Daoy (cell line): ENCODE measurements at places on chromosomes 2 and 18. TPM values are rescaled to one million over a fixed set of nuclear protein-coding genes. Genes with fewer than 3 reads are reported as not detected.

- DNase-seq = peak; percentile 4
Observed at GRCh38 chr2:61575447-61575859, 37.3 kb upstream of the XPO1 start.

- peak; percentile 39 for DNase-seq
Observed at GRCh38 chr2:64214281-64215115, 70.3 kb upstream of the PELI1 start.

CYTIP gene
- total RNA-seq = 3.1 and 5.9 TPM in 2 replicates

DNA sequence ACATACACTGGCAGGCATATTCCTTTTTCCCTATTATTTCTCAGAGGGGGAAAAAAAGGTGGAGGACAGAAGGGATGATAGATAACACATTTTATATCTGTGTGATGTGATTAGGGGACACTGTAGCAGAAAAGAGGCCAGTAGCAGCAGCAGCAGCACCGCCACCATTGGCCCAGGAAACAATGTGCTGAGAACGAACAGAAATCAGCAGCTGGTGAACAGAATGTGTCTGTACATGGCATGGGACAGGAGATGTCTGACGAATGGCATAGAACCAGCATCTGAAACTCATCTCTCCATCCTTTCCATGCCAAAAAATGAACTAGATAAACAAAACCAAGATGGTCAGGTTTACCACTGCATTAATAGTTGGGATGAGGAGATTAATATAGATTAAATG lies 936.1 kb upstream of the ACVR2A start:
- no peak for DNase-seq

RGPD3 gene
- 0.06 and 0.80 TPM in 2 replicates for total RNA-seq

DNA sequence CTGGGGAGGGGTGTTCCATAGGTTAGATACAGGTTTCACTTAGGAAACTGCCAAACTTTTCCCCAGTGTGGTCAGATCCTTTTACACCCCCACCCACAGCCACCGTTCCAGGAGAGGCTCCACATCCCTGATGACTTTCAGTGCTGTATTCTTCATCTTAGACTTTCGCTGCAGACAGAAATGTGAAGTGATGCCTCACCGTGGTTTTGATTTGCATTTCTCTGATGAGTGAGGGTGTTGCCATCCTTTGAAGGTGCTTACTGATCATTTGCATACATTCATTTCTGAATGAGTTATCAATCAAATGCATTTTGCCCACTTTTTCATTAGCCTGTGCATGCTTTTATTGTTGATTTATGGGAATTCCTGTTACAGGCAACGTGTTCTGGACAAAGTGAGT lies 14.9 kb downstream of the COPS9 start:
- no peak for DNase-seq

CYP27A1 gene
- 0.77 and 0.80 TPM in 2 replicates for total RNA-seq

DNA sequence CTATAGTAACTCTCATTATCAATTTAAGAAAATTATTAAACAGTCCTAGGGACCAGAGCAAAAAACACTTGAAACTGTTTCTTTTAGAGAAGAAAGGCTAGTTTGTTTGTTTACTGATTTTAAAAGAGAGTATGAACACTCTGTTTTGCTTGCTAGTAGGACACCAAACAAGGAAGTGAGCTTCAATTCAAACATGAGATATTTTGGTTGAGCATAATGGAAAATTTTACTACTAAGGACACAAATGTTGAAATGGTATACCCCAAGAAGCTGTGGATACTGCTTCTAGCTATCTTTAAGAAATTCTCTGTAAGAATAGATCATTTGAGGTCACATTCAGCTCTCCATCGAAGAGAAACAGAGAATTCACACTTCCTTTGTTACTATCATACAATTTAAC lies 216.3 kb upstream of the SMAD7 start:
- no peak for DNase-seq

RTKN gene
- 5.4 and 6.9 TPM in 2 replicates for total RNA-seq

DNA sequence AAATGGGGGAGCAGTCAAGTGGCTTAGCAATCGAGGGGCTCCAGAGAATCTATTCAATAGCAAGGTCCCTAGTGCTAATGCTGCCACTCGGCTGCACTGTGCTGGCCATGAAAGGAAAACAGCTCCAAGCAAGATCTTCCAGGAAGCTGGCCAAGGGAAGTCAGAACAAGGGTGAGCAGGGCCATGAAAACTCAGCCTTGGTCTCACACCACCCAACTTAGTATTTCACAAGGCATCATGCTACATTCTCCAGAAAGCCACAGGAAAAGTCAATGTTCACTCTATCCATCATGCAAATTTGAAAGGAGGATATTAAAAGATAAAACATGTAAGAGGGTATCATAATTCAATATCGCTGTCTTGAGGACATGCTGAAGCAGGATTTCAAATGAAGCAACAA lies 35.7 kb downstream of the NRP2 start:
- no peak for DNase-seq

DNA sequence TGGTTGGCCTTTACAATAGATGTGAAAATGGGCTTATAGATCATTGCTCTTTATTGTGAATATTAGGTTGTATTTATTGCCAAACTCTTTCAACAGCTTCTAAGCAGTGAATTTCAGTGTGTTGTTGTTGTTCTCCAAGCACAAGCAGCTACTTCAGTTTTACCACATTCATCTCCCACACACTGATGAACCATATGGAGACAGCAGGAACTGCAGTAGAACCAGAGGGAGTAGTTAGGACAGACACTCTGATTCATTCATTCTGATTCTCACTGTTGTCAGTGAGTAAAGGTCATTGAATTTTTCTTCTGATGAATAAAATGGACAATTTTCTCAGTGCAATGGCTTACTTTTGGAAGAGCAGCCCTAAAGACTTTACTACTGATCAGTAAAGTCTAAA lies 40.2 kb downstream of the CCDC74A start:
- no peak for DNase-seq

ATIC gene
- 26.3 and 44.6 TPM in 2 replicates for total RNA-seq

DNA sequence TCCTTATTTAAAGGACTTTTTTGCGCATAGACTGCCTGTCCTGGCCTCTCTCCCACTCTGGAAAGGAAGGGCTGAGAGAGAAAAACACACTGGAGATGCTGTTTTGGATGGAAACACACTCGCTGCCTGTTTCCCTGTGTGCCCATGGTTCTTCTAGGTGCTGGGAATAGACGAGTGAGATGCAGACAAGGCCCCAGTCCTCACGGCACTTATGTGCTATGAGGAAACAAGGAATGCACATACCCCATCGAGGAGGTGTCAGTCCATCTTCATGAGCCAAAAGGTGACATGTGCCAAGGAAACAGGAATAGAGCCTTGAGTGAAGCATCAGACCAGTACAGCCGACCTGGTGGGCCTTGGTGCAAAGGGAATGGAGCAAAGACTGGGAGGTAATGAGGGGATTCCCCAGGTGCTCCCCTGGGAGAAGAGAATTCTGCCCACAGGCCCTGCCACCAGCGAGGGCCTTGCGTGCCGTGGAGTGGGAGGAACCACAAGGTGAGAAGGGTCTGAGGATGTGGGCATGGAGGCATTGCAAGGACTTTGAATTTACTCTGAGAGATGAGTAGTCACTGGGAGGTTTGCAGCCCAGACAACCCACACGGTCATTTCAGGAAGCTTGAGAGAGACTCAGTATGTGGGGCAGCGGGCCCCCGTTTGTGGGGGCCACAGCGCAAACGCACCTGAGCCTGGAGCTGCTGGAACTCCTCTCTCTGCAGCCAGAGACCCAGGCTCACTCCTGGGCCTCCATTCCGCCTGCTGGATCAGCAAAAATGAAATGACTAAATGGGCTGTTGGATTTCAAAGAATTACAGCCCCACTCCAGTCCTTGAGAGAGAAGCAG lies 197.5 kb upstream of the COPS8 start:
- DNase-seq = no peak

TBC1D8 gene
- 4.4 and 5.1 TPM in 2 replicates for total RNA-seq

ALPG gene
- not detected in 2 replicates for total RNA-seq

HIBCH gene
- total RNA-seq = 13.3 and 18.5 TPM in 2 replicates

SLC9A4 gene
- not detected in 2 replicates for total RNA-seq

DNA sequence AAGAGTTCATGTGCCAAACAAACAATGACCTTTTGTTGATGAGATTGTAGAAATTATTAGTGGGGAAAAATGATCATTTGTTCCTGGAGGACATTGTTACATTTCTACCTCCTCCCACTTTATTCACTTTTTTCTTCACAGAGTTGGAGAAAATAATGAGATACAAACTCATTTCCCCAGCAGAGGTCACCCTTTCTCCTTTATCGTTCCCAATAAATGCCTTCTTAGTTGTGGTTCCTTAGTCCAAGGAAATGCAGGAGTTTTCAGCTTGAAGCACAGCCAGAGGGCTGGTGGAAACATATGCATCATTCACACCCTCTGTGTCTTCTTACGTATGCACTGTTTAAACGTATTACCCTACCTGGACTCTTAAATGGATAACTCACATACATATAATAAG lies 108.8 kb downstream of the SLC4A3 start:
- peak; percentile 42 for DNase-seq

GRCh38 chr2:120815292-120815691 lies 79.6 kb downstream of the GLI2 start:
- no peak for DNase-seq

DNA sequence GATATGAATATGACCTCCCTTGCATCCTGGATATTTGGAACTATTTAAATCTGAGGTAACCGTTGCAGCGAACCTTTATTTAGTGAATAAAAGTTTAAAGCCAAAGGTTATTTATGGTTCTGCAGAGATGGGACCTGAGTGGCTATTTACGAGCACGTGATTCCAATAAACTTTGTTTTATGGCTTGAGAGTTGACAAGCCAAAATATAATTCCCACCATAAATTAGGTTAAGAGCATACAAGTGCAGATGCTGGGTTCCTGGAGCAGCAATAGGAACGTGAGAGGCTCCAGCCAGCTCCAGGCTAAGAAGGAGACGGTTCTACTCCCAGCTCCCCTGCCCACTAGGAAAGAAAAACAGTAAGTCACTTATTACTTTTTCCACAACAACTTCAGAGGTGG lies 5.2 kb upstream of the HOXD4 start:
- no peak for DNase-seq

- no peak for DNase-seq
Observed at GRCh38 chr2:201974171-201975100, 59.2 kb upstream of the FZD7 start.

DNA sequence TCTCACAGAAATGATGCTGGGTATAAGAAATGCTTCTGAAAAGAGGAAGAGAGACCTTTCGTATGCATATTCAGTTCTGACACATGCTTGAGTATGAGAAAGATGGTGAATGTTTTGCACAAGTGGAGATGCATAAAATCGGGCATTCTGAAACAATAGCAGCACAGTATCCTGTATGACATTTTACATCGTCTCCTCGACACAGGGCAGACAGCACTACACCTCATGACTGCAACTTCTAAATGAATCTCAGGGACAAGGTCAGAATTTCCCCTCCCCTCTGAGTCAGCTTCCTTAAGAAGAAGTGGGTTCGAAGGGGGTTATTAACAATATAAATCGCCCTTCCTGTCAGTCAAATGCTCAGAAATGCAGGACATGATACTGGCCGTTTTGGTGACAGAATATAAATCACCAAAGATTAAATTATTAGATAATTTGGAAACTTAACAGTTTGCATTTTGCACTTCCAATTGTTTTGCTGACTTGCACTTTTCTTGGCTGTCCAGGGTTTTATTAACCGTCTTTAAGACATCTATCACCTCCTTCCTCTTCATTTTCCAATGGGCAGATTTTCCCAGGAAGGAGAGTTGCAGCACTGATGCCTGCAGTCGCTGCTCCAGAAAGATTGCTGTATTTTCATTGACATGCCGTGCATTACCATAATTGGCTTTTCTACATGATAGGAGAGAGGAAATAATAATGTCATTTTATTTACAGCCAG lies 57.2 kb downstream of the TSHZ1 start:
- no peak for DNase-seq
